ENCODE measurements at places on chromosomes 2 and 18. TPM values are rescaled to one million over a fixed set of nuclear protein-coding genes. Genes with fewer than 3 reads are reported as not detected.

GRCh38 chr18:36307513-36307912 lies 10.0 kb downstream of the FHOD3 start:
- no peaks in the 10 kb centered on the region for H3K27me3 ChIP-seq
- no peak for DNase-seq
- H3K4me1 ChIP-seq: peaks cover 81% of the 10 kb centered on the region
- no peak overlapping the region for H3K4me3 ChIP-seq
- H3K36me3 ChIP-seq: no peaks in the 10 kb centered on the region

DNA sequence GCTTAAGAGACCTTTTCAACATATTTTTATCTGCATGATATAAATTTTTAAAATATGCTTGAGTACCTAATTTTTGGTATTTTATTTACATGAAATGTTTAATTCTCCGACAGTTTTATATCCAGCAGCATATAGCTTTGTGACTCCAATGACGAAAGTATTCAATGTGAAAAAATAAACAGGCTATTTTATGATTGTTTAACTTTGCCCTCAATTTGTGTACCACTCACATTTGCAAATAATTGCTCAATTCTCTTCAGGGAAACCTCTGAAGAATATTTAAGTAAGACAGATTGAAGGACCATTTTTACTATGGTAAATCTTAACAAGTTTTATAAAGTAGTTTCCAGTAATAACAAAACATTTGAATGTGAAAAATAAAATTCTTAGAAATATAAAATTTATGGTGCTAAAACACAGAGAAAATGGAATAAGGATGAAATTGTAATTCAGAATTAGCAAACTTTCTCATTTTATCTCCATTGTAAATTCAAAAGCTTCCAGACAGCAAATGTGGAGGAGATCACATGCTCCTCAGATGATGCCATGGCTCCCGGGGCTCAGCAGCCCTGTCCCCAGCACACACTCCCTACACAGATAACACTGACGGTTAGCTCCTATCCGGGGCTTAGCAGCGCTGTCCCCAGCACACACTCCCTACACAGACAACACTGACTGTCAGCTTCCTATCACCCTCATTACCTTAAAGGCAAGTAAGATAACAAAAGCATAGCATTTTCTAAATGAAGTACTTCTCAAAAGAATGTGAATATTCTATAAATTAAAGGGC lies 39.7 kb downstream of the SH3YL1 start:
- H3K27me3 ChIP-seq: no peaks in the 10 kb centered on the region
- DNase-seq: no peak
- no peaks in the 10 kb centered on the region for H3K4me1 ChIP-seq
- H3K4me3 ChIP-seq: no peak overlapping the region

Gene STPG4
- total RNA-seq: not detected

Gene SCN1A
- under 0.01 TPM for total RNA-seq

DNA sequence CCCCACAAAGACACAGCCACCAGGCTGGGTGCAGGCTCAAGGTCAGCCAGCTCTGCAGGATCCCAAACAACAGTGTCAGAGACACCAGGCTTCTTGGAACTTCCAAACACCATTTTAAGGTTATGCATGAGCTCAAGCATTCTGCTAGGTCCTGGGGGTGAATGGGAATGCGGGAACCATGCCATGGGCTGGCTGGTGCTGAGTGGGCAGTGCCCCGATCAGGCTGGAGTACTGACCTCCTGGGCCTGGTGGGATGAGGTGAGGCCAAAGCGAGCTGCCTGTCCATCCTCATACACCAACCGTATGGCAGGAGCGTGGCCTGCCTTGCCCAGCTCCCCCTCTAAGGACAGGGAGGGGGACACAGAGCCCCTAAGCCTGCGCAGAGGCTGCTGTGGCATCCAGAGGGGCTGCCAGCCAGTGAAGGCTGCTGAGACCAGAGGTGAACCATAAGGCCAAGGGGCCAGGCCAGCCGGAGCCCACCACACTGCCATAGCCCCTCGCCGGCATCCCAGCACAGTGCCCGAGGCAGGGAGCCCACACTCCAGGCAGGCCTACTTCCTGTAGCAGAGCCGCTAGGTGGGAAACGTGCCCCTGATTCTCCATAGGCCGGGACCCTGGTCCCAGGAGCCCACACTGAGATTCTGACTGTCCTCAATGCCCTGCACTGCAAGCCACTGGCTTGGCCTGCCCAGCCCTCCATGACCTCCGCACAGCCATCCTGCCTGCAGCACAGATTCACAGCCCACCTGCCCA lies 135.0 kb downstream of the HDAC4 start:
- H3K4me1 ChIP-seq: peaks cover 26% of the 10 kb centered on the region
- H3K36me3 ChIP-seq: no peaks in the 10 kb centered on the region
- no peak overlapping the region for H3K4me3 ChIP-seq
- DNase-seq: no peak

DNA sequence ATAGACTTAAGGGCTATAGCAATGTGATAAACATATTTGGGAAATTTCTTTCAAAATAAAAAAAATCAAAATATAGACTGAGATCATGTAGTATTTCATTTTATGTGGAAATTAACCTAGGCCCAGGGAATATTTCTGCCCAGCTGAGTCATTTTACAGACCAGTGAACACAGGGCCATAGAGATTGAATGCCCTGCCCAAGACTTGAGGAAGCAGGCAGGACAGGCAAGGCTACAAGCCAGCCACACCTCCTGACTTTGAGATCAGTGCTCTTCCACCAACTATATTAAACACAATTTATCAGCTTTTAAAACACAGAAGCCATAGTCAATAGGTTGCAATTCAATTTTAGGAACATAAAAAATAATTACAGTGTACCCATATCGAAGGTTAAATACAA lies 12.9 kb downstream of the CCDC148 start:
- H3K27me3 ChIP-seq: no peaks in the 10 kb centered on the region
- no peaks in the 10 kb centered on the region for H3K4me1 ChIP-seq
- H3K27ac ChIP-seq: no peak overlapping the region
- no peak overlapping the region for H3K4me3 ChIP-seq

- H3K27ac ChIP-seq: no peak overlapping the region
- no peaks in the 10 kb centered on the region for H3K27me3 ChIP-seq
- no peak for DNase-seq
- no peak overlapping the region for H3K4me3 ChIP-seq
Observed at GRCh38 chr2:208792766-208793165, 386.2 kb downstream of the PTH2R start.

DNA sequence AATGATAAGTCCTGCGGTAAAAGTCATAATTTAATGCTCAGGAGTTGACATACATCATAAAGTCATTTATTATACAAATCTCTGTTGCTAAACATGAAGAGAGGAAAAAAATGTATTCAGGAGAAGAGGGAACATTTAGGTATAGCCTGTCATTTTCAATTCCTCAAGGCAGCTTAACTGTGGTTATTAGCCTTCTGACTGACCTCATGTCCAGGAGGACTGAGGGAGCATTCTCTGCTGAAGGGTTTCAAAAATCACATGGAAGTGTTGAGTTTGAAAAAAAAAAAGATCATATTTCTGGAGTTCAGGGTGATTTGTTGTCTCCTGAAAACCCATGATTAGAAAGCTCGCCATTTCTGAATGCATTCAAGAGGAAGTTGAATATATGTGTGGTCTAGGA lies 1371.1 kb upstream of the LRRTM1 start:
- H3K27ac ChIP-seq: no peak overlapping the region
- no peak overlapping the region for H3K4me3 ChIP-seq
- no peaks in the 10 kb centered on the region for H3K36me3 ChIP-seq
- H3K4me1 ChIP-seq: peaks cover 3% of the 10 kb centered on the region
- H3K27me3 ChIP-seq: no peaks in the 10 kb centered on the region
- no peak for DNase-seq

Gene GMPPA
- total RNA-seq: 35.0 TPM

Gene EPB41L3
- 886 TPM for total RNA-seq

DNA sequence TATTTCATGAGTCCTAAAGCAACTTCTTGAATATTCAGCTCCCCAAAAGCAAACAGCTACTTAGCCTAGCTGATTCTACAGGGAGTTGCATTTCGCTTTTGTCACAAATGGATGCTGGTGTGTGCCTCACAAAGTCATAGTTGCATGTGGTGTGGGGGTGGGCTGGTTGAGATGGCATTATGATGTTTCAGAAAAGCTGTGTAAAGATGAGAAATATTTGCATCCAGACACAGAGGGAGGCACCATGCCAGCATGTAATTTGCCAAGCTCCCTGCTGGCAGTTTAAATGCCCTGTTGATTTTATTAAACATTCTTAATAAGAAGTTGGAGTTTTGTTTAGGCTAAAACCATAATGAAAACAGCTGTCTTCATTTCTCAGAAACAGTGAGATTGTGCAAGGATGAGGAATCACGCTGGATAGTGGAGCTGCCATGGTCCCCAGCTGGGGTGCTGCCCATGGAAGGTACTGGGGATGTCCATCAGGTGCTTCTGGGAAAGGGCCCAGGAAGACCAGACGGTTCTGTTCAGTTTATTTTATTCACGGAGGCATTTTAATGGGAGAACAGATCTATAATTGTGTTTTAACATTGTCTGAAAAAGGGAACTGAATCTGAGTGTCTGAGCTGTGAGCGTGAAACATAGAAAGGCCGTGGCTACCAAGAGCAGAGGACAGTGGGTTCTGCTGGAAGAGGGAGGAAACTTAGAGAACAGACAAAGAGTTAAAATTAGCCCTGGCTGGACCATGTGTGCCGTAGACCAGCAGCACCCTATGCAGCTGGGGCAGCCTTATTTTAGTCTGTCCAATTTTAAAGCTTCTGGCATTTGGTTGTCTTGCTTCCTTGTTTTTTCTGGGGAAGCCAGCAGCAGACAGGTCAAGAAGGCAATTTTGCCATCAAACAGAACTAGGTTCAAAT lies 177.1 kb downstream of the FAM210A start:
- no peaks in the 10 kb centered on the region for H3K4me1 ChIP-seq
- no peaks in the 10 kb centered on the region for H3K27me3 ChIP-seq
- no peak overlapping the region for H3K4me3 ChIP-seq
- no peak for DNase-seq
- no peak overlapping the region for H3K27ac ChIP-seq
- H3K36me3 ChIP-seq: no peaks in the 10 kb centered on the region

Measured in cardiac muscle cell (in vitro differentiated cells and primary cell).